ENCODE measurements at places on chromosomes 12 and 14.
A peak's percentile ranks its signal among the peaks of the same experiment; 100 is the strongest.

- no peak for DNase-seq
Measured at GRCh38 chr12:111359231-111359913, 9.5 kb downstream of the PHETA1 start.

DNA sequence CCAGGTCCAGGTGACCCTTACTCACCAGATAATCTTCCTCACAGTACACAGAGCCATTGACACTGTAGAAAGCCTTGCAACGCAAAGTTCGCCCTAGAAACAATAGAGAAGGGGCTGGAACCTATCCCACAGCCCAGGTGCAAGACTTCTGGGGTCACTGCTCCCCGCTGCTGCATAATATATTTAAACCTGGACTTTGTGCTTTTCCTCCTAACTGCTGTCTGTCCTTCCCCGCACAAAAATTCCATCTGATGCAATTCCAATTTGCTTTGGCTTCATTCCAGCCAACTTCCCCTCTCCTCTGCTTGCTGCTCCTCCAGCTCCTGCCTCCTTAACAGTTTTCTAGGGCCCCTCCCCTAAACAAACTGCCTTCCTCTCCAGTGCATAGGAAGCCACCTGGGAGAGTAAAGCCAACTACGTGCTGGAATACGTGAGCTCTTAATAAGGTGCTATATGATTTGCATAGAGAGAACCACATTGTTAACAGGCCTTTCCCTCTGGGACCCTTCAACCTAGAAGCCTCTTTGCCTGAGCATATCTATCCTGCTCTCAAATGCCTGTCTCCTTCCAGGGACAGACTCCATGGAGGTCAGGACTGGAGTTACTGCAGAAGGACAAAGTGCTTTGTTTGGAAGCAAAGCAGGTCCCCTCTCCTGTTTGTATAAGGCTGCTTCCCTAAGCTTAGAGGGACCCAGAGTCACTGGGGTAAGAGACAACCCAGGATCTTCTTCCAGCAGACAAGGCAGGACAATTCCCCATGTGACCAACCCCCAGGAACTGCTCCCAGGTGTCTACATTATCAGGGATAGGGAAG lies 5.5 kb downstream of the AJUBA start:
- DNase-seq = peak; percentile 70

DNA sequence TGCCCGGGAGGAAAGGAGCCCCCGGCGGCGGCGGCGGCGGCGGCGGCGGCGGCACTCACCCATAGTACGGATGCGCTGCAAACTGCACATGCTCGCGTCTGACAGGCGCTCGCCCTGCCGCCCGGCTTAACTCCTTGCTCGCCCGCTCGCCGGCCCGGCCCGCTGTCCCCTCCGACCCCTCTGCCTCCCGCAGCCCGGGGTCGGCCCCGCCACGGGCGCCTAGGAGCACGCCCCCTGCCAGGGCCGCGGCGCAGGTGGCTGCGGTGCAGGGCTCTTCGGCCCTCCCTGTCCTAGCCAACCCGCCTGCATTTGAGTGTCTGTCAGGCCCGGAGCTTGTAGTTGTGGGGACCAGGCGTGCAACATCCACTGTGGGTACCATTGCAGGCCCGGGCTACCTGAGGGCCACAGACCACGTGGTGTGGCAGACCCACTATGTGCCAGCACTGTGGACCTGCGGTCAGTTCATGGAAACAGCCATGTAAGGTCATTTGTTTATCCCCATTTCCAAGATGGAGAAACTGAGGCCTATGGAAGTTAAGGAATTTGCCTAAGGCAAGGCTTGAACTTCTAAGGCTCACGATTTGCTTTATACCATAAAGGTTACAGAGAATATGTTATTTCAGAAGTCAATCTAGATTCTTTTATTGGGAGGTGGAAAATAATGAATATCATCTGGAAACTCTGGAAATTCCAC lies 17.6 kb upstream of the PLEKHH1 start:
- DNase-seq = no peak

- DNase-seq = no peak
Measured at GRCh38 chr14:23950411-23951135, 3.0 kb upstream of the DHRS4 start.

GRCh38 chr14:26067341-26067740 lies 530.5 kb downstream of the NOVA1 start:
- DNase-seq = no peak

DNA sequence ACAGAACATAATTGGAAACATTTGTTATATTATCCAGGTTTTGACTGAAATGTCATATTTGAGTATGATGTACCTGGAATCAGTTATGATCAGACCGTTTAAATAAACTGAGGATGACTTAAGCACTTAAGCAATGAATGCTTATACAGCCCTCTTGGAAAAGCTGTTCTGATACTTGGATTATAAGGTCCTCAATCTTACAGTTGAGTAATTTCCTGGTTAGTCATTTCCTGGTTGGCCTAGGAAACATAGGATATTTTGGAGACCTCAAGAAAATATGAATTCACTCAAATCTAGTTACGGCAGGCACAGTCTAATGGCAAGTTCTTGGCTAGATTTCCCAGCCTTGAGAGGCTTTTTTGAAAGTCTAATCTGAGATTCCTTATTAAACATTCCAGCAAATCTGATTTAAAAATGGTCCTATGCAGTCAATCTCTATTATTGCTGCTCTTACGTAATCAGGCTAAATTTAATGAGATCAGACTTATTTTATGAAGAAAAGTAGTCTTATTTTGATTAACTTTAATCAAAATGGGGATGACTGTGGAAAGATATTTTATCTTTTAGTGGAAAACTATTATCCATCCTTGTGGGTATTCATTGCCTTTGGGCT lies 447.2 kb downstream of the SNAPC1 start:
- DNase-seq = peak; percentile 4

DNA sequence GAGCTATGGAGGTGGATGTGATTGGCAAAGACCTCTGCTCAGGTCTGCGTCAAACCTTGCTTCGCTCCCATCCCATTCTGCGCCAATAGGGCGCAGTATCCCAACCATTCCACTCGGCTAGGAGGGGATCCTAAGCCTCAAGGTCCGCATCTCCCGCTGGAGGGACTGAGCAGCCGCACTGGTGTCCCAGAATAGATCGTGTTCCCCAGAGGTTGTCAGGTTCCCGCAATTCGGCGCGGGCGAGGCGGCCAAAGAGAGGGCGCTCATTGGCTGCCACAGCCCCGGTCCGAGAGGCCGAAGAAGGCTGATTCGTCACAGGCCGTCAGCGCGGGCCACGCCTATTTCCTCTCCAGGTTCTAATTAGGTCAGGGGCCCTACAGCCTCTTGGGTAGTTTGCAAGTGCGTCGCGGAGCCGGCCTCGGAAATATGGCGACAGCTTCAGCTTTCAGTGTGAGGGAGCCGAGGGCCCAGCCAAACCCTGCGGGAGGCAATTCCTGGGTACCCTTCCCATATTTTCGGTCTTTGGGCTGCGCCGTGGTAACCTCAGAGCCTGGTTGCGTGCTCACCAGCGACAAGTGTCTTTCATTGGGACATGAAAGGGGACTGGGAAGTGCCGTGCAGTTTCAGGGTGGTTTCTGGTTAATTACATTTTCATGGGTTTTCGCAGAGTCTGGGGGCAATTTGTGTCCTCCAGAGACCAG lies 5.0 kb downstream of the OR10AD1 start:
- no peak for DNase-seq

GRCh38 chr12:63382930-63383329 lies 231.9 kb upstream of the AVPR1A start:
- no peak for DNase-seq

- DNase-seq = no peak
Measured at GRCh38 chr12:108348842-108349241, 9.7 kb upstream of the CMKLR1 start.

- DNase-seq = no peak
Measured at GRCh38 chr12:117279606-117280005, 81.8 kb downstream of the NOS1 start.

DNA sequence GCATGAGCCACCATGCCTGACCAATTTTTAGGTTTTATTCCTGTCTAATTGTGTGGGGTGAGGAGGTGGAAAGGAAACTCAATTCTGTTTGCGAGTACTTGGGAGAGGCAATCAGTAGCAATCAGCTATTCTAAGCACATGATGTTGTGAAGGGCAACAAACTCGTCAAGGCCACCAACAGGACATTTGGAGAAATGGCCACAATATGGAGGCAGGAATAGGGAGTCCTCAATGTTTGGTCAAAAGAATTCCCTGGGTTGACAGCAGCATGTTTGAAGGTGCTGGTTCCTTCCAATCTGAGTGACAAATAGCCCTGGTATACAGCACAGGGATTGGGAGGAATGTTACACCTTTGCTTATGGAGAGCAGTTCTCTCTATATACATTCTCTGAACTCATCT lies 32.7 kb upstream of the USP44 start:
- no peak for DNase-seq

GRCh38 chr14:35331605-35332516 lies 39.7 kb downstream of the PSMA6 start:
- peak; percentile 42 for DNase-seq

GRCh38 chr14:79175671-79176070 lies 1005.5 kb downstream of the NRXN3 start:
- no peak for DNase-seq

DNA sequence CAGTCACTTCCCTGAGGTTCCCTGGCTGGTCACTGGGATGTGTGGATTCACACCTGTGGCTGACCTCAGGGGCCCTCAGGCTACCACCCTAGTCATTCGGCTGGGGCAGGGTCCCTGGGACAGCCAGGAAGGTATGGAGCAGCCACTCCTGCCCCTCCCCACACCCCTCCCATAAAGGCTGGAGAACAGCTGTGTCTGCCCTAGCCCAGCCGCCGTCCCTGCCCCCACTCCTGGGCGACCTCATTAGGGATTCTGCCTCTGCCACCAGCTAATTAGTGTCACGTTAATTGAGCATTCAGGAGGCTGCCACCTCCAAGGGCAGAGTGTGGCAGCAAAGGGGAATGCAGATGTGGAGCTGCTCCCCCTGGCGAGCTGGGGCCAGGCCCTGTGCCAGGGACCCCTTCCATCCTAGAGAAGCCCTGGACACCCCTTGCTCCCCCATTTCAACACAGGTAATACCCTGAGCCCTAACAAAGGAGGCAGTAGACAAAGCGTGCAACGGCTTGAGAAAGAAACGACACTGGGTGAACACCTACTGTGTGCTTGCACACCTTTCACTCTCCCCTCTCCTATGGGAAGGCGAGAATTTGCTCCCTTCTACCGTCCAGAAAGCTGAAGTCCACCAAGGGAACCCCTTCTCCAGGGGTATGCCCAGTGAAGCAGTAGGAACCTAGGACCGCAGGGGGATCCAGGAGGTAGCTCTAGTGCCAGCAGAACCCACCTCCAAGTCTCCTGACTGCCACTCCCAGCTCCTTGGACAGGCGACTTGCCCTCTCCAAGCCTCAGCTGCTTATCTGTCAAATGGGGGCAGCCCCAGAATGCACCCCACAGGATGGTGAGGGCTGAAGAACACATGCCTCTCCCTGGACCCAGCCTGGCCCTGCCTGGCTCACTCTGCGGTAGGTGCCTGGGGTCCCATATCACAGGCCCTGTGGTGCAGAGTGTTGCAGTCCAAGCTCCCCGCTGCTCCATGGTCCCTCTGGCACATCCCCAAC lies 45.1 kb downstream of the FAM222A start:
- DNase-seq = no peak

DNA sequence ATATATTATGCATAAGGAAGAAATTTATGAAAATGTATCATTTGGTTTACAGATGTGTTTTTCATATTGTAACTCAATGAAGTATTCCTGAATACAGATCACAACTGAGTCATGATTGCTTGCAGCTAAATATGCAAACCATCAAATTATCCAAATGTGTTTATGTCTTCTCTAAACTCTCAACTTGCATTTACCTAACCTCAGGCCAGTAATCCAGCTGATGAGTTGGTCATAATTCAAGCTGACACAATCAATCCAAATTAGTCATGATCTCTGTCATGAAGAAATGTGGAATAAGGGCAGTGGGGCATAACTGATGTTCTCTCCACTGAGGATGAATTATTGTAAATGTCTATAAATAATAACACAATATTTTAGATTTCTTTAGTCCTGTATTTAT lies 104.8 kb upstream of the CNTN1 start:
- no peak for DNase-seq

DNA sequence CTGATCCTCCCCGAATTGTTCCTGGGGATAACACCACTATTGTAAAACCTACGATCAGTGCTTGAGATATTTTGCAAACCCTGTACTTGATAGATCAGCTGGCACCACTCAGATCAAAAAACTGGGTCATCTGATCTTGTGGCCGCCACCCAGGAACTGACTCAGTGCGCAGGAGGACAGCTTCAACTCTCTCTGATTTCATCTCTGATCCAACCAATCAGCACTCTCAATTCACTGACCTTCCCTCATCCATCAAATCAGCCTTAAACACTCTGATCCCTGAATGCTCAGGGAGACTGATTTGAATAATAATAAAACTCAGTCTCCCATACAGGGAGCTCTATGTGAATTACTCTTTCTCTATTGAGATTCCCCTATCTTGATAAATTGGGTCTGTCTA lies 4.2 kb upstream of the XPOT start:
- no peak for DNase-seq

GRCh38 chr12:65232476-65233077 lies 45.9 kb upstream of the MSRB3 start:
- DNase-seq = no peak
